ENCODE measurements at places on chromosomes 11 and 22.

GRCh38 chr11:134646561-134646960, 234.5 kb upstream of the B3GAT1 start:
- DNase-seq = no peak

DNA sequence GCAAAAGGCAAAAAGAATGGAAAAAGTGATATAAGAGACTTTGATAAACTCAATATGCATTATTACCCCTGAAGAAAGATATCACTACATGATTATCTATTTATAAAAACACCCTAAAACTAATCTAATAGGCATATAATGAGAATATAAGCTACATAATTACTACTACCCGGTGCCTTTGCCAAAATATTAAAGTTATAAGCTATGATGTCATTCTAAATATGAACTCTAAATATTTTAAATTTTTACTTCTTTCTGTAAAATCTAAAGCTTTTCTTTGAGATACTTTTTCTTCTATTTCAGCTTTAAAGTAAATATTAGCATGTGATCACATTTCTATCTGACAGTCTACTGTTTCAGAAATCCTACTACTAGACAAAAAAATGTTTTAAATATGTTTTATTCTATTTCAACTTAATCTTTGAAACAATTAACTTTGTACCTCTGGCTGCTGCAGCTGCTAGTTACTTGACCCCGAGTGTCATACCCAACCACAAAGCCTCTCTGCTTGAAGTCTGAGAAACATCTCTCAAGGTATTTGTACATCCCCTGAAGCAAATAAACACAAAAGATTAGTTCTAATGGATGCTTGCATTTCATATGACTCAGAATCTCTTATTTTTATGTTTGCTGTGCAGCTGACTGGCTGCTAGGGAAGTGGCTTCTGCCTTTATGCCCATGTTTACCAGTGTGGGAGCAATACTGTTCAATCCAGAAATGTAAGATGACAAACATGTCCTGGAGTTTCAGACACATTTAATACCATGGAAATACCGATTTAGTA, 26.8 kb downstream of the PGM2L1 start:
- peak; percentile 17 for DNase-seq

DNA sequence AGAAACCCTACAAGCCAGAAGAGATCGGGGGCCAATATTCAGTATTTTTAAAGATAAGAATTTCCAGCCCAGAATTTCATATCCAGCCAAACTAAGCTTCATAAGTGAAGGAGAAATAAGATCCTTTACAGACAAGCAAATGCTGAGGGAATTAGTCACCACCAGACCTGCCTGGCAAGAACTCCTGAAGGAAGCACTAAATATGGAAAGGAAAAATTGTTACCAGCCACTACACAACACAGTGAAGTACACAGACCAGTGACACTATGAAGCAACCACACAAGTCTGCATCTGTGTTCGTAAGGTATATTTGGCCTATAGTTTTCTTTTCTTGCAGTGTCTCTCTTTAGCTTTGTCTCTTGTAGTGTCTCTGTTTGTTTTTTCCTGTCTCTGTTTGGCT, 29.0 kb downstream of the TMEM225 start:
- no peak for DNase-seq

DNA sequence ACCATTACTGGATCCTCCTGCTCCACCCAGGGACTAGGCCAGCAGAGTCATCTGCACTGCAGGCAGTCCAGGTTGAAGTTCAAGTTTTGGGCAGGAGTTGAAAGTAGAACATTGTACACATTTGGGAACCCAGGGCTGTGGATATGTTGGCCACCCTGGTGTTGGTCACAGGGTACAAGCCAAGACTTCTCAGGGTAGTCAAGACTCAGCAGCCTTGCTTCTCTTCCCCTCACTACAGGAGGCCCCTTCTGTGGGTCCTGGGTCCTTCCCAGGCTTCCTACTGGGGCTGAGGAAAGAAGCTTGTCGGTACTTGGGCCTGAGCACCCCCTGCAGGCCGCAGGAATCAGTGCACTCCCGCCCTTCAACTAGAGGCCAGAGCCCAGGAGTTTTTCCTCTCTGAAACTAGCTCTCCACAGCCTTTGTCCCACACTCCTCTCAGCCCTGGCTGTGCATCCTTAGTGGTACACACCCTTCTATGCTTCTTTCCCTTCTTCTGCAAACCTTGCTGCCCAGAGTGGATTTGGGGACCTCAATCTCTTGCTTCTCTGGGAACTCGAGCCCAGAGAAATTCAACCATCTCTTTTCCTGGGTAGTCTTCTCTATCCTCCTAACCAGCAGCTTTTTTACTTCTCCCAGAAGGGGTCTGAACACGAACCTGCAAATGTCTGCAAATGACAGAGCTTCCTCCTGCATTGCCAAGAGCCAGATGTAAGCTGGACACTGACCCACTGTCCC, 2.6 kb upstream of the HPX start:
- peak; percentile 15 for DNase-seq
